Kidney tubule cell (primary cell): ENCODE measurements at places on chromosomes 1 and 21.

DNA sequence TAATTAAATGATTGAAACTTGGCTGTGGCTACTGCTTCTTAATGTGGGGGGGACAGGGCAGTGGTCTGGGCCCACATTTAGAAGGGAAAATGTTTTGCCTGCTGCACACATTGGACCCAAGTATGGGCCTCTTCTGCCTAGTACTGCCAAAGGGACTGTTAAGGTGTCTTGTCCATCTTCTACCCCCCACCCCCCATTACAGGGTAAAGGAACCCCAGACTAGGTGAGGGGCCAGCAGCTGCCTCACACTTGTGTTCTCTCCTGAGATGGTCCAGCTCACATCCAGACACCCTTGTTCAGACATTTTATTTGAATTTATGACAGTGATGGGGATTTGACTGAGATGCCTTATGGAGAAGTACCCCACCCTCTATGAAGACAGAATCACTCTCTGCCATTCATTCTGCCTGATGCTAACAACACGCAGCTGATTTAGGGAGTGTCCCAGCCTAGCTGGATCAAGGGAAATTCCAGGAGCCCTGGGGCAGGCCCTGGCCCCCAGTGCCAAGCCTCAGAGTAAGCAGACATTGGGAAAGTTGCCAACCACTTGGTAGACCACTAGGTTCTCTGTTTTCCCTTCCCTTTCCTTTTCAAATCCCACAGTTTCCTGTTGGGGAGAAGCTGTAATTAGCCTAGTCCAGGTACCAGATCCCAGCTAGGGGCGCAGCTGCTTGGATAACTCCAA is 42.1 kb downstream of the YARS1 start:
- DNase-seq: peak; percentile 86

GRCh38 chr1:117107364-117107763 is 14.2 kb downstream of the TRIM45 start:
- DNase-seq: no peak

- DNase-seq: no peak
Observed at GRCh38 chr1:239125893-239126292, 260.5 kb upstream of the CHRM3 start.

DNA sequence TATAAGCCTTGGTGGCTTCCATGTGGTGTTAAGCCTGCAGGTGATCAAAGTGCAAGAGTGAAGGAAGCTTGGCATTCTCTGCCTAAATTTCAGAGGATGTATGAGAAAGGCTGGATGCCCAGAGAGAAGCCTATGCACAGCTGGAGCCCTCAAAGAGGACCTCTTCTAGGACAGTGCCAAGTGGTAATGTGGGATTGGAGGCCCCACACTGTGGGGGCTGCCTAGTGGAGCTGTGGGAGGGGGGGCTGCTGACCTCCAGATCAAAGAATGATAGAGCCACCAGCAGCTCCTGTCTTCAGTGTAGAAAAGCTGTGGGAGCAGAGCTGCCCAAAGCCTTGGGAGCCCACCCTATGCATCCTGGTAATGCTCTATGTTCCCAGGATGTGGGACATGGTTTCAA is 1512.7 kb upstream of the TPTE start:
- peak; percentile 10 for DNase-seq

DNA sequence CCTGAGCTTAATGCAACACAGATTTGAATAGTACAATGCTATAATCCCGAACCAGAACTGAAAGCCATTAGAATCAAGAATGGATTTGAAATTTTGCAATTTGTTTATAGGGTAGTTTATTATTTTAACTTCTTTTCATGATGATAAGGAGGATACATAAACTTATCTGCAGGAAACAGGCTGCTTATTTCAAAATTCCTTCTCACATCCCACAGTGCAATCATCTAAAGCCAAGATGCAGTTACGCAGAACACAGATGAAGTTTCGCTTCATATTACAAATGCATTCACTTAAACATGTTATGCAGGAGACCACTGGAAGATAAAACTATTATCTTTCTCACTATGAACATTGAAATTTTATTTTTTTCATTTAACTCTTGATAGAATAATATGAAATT is 1019.6 kb downstream of the PLA2G4A start:
- DNase-seq: no peak

GRCh38 chr21:37558676-37559211 is 192.2 kb downstream of the DYRK1A start:
- no peak for DNase-seq

GRCh38 chr1:203098914-203099520 is 13.2 kb upstream of the MYOG start:
- DNase-seq: no peak

DNA sequence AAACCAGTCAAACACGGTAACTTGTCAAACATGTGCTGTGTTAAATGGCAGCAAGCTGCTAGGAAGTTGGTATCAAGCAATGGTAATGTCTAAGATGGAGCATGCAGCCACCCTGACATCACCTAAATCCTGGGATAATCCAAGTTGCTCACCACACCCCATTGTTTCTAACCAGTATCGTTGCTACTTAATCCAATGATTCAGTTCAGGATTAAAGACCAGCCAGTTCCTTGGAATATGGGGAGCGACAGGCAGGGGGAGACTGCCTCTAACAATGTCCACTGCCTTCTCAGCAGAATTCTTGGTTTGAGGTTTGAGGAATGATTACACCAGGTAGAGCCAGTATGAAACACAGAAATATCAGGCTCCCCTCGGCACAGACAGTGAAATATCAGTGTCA is 122.1 kb upstream of the IFFO2 start:
- no peak for DNase-seq

- DNase-seq: no peak
Observed at GRCh38 chr1:2528016-2528415, 1.6 kb upstream of the PANK4 start.

DNA sequence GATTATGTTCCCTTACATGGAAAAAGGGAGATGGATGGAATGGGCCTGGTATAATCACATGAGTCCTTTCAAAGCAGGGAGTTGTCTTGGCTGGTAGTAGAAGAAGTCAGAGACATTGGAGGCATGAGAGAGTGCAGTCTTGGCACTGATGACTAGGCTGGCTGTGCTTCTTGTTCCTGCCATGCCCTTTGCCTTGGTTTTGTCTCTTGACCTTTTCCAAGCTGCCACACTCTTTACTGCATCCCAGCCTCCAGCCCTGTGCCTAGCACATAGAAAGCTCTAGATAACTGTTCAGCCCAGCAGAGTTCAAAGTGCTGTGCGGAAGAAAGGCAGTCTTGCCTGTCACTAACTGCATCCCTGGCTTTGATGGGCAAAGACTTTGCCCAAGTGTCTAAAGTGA is 412.6 kb downstream of the PRDM2 start:
- DNase-seq: no peak

- no peak for DNase-seq
Observed at GRCh38 chr1:182308826-182309225, 82.8 kb downstream of the GLUL start.

DNA sequence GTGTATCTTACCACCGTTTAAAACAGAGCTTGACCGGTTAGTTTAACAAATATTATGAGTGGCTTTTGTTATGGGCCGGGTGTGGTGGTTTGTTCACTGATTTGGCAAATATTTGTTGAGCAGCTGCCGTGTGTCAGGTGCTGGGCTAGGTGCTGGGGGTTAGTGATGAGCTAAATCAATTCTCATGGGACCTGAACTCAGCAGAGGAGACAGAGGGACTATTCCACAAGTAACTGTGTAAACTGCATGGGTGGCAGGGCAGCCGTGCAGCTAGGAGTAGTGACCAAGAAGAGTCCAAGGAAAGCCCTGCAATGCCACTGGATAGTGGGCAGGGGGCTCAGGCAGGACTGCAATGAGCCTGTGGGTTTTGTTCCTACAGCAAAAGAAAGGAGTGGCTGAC is 11.2 kb upstream of the C2CD2 start:
- no peak for DNase-seq

- DNase-seq: peak; percentile 83
Observed at GRCh38 chr1:19074902-19075721, 118.6 kb upstream of the IFFO2 start.

GRCh38 chr1:245765230-245766000 is 610.6 kb downstream of the KIF26B start:
- DNase-seq: peak; percentile 88

DNA sequence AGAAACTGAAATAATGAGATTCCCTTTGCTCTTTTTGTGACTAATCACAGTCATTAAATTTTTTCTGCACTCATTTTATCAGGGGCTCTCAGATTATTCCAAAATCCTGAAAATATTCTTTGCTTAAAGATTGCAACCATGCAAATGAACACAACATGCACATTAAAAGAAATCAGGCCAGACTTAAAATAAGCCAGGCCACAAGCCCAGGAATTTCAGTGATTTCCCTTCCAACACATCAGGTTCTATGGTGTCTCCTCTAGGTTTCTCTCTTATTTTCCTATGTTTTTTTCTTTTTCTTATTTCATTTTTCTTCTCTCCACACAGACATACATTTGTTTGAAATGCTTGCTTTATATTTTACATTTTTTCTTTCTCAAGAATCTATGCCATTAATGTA is 65.3 kb downstream of the NIBAN1 start:
- DNase-seq: no peak

DNA sequence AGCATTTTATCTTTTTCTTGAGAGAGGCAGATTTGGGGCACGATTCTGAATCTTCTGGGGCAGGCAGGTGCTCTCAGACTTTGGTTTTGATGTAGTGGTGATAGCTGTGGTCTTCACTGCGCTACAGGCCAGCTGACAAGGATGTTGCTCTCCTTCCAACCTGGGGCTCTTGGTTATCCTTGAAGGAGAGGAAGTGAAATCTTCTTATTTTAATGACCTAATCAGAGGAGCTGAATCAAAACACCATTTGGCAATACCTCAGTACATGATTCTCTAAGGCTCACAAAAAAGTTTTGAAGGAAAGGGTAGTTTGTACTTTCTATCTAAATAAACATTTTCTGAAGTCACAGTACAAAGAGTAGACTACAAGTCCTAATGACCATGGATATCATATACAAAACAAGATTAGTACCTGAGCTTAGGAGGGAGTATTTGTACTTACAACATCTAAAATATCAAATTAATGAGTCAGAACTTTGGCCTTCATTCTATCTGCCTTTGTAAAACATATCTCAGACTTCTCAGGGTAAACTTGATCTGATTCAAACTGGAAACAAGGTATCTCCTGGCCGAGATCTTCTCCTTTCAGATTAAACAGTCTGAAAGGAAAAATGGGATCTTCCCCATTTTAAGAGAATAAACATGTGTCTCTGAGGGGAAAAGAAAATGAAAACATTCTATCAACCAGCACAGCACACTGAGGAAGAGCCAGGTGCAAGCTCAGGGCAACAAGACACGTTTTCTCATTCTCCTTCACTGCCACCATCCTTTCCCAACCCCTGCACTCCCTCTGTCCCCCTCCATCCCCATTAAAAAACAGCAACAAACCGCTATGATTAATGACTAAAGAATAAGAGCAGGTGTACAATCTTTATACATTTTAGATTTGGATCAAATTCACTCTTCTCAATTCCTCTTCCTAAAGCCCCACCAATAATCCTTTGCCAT is 69.2 kb downstream of the SH3GLB1 start:
- peak; percentile 58 for DNase-seq

DNA sequence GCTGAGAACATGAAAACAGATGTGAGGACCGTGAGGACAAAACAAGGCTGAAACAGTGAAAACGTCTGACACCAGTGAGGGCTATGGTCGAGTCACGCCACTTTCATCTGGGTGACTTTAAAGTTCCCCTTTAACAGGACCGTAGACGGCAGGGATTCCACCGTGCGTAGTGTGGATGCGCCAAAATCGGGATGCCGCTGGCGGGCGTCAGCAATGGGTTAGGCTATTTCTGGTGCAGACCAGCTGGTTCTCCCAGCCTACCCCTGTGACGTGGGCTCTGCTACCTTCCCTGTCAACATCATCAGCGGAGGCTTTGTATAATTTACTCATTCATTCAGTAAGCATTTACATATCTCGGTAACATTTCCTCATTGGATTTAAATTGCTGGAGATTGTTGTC is 246.6 kb upstream of the AJAP1 start:
- no peak for DNase-seq

DNA sequence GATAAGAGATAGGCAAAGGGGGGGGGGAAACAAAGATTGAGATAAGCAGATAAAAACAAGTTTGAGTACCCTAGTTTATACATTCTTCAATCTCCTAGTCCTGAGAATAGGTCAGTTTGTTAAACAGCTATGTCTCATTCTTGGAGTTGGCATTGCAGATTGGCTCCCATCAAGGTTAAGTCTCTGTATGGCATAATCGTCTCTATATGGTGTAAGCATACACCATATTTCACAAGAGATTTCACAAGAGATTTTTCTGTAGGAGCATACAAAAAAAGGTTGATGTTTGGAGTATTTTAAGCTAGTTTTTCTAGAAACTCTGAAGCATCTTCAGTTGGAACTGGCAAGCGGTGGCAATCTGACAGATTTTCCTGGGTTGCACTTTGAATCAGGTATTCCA is 35.8 kb downstream of the NCAM2 start:
- DNase-seq: no peak

- DNase-seq: no peak
Observed at GRCh38 chr1:205800981-205801703, 11.9 kb downstream of the SLC41A1 start.

DNA sequence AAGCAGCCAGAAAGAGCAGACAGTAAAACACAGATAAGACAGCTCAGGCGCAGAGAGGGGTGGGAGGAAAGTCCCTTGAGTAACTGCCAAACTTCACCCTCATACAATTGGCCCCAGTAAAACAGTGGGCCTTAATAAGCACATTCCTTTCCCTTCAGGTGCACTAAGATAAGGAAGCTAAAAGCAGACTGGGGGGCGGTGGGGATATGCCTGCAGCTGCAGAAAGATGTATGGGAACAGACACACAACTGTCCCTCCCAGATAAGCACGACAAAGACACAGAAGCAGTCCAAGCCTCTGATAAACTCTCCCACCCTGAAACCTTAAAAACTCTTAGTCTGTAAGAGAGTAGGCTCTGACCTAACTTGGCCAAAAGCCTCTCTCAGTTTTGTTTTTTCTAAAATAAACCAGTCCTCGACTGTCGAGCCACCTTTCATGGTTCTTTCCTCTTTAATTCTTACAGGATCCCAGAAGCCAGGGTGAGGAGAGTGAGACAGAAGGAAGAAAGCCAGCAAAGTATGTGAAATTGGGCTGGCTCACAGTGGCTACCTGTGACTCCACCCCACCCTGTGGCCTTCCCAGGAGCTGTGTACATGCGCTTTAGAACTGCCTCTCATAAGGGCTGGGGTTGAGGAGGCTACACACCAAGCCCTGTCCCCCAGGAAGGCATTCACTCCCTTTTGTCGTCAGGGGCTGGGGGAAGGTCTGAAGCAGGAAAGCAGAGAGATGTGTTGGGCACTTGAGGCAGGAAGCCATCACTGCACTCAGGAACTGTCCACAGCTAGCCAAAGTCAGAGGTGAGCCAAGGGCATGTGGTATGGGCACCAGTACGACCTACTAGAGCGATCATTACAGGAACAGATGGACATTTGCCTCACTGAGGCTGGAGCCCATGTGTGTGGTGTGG is 4.6 kb downstream of the PGLYRP4 start:
- DNase-seq: no peak

GRCh38 chr1:109864047-109864822 is 46.4 kb upstream of the CSF1 start:
- DNase-seq: no peak

GRCh38 chr1:3319874-3320245 is 134.6 kb upstream of the ARHGEF16 start:
- DNase-seq: peak; percentile 86
